ENCODE measurements at places on chromosomes 16 and 17.
A peak's percentile ranks its signal among the peaks of the same experiment; 100 is the strongest.

DNA sequence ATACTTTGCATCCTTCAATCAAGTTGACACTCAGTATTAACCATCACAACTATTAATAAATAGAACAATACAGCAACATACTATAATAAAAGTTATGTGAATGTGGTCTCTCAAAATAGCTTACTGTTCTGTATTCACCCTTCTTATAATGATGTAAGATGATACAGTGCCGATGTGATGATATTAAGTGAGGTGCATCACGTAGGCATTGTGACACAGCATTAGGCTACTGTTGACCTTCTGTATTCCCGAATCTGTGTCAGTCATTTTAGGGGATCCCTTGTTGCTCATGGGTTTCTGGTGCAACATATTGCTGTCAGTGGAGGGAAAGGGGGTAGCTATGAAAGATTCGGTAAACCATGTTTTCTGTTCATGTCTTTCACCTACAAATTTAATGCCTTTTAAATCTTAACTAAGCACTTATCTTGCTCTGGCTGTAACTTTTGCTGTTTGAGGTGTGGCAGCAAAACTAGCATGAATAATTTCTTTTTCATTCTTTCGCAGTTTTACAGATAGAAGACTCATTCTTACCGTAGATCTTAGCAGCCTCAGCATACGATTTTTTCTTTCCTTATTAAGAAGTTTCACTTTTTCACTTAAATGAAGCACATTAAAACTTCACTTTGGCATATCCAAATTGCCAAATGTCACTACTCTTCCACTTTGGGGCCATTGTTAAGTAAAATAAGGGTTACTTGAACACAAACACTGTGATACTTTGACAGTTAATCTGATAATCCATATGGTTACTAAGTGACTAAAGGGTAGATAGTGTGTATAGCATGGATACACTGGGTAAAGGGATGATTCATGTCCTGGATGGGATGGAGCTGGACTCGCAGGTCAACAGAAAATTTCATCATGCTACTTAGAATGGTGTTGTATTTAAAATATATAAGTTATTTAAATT, 29.6 kb downstream of the NFAT5 start:
- DNase-seq: no peak

DNA sequence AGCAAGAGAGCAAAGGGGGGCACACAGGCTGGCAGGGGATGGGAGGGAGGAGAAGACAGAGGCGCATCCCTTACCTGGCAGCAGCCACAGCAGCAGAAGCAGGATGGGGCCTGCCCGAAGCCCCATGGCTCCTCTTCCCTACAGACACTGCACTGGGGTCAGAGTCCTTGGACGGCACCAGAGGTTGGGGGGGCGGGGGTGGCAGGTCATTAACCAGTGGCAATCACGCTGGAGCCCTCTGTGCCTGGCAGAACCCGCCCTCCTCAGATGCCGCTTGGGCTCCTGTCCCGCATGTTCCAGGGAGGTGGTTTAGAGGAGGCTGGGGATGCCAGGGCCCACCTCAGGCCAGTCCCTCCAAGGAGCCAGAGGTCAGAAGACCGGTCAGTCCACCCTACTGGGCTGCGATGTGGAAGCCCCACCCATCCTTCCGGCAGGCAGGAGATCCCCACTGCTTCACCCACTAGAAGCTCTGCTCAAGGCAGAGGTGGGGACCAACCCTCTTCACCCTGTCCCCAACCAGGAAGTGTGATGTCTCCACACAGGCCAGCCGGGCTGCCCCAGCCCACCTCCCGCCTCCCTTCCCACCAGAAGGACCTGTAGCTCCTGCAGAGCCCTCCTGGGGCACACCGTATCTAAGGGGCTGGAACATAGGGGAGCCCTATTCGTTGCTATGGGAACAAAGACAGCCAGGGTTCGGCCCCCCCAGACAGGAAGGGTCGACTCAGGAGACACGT, 11.7 kb downstream of the ZG16B start:
- no peak for DNase-seq

GRCh38 chr17:6936370-6937028, 59.4 kb upstream of the ALOX12 start:
- DNase-seq: no peak

DNA sequence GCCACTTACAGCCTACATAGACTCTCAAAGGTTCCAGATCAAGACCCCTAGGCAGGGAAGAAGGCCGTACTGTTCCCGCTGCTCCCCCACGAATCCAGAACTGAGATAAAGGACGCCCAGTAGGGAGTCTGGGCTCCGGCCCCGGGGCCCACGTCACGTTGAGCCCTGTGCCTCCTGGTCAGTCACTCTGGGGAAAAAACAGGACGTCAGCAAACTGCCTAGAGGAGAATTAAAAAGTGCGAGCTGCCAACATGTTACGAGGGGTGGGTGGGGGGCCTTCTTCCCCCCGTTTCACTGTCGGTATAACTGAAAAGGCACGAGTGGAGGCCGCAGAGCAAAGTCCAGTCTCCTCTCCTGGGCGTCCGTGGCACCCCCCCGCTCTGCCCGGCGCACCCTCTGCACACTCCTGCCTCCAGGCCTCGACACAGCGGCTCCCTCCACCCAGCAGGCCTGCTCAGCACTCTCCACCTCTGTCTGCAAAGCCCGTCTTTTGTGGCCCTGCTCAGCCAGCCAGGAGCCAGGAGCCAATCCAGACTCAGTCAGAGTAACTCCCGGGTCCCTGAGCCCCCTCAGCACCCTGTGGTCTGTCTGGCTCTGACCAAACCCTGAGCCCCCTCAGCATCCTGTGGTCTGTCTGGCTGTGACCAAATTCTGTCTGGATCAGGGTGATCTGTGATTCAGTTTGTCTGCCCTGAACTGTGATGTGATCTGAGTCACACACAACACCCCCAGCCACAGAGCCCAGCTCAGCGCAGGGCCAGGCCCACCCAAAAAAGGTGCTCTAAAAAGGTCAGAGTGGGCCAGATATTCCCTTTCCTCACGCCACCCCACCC, 6.2 kb downstream of the ITGAE start:
- no peak for DNase-seq

DNA sequence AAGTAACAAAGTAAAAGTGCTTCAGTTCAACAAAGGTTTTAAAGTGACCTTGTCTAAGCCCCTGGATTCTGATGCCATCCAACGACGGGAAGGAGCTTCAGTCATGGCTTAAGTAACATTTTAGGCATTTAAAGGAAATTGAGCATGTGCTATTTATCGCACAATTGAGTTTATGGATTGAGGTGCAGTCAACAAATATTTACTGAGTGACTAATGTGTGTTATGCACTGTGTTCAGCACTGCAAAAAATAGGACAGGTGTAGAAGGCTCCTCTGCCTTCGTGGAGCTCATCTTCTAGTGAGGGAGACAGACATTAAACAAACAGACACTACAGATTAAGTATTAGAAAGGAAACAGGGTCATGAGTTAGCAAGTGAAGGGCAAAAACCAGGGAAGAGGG, 12.5 kb downstream of the TMIGD1 start:
- DNase-seq: no peak

GRCh38 chr17:74190154-74190553, 13.3 kb upstream of the RPL38 start:
- no peak for DNase-seq

- no peak for DNase-seq
Observed at GRCh38 chr17:75773121-75773807, 8.3 kb upstream of the GALK1 start.

GRCh38 chr17:82212331-82213250, at the start of gene CCDC57:
Gene CCDC57, minus strand, starts transcription at chr17:82212842. Its CDS starts 10,898 bp downstream, at chr17:82201944.
- no peak for DNase-seq

- no peak for DNase-seq
Observed at GRCh38 chr17:4711661-4712181, 1.3 kb downstream of the ARRB2 start.

- DNase-seq: peak; percentile 9
Observed at GRCh38 chr16:52068447-52069074, 478.4 kb downstream of the TOX3 start.

- no peak for DNase-seq
Observed at GRCh38 chr16:35480361-35480760, 2020.9 kb downstream of the TP53TG3F start.

- DNase-seq: no peak
Observed at GRCh38 chr17:78401246-78401645, 22.8 kb downstream of the PGS1 start.

DNA sequence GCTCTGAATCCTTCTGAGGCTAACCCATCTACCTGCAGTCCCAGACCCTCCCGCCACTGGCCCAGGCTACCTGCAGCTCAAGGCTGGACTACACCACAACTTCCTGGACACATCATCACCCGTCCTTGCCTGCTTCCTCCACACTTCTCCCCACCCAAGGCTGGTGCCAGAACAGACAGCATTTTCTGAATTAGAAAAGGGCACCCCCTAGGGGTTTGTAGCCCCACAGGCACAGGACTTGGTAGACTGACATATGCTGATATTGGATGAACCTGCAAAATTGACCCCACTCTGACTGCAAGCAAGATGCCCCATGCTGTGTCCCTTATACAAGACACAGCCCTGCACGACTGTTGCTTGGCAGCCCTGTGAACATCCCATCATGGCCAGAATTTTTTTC, 271.5 kb upstream of the C16orf82 start:
- DNase-seq: no peak

DNA sequence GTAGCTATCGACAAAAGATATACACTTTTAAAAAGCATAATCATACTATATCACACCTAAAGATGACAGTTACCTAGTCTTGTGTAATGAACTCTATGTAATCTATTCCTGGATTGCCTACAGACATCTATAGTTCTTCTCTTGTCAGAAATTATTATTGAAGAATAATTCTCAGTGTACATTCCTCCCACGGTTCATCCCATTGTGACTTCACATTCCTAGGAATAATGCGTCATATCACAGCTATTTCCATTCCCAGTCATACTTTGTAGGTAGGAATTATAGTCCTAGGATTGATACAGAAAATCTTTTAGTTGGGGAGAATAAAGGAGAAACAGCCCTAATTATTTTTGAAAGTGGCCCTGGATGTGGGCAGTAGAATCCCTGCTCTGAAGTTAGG, 44.0 kb upstream of the ABCC11 start:
- no peak for DNase-seq

DNA sequence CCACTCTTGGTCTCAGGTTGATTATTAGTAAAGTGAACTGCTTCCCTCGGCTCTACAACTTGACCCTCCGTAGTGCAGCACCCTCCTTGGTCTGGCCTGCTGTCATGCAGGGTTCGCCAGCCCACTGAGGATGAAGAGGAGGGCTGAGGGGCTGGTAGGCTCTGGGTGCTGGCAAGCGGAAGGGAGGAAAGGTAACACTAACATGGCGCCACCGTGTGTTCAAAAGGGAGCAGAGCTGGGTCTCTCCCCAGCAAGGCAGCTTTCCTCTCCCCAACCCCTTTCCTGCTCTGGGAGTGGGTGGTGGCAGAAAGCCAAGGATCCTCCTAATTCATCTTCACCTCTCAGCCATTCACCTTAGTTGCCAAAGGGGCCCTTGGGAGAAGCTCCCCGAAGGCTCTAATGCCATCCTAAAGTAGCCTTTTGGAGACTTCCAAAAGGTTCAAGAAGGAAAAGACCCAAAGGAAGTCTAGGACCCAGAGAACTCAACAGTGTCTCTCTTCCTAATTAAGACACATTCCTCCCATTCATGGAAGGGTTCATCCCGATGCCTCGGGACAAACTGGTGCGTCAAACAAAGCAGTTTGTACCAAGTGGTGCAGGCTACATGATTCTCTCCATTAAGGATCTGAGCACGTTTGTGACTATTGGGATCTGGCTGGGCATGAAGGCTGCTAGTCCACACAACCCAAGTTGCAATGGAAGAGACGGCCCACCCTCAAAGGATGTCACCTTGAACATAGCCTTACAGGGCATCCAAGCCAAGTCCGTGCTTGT, 90.8 kb upstream of the TOB1 start:
- no peak for DNase-seq

- DNase-seq: no peak
Observed at GRCh38 chr17:32795339-32795979, 81.5 kb downstream of the MYO1D start.

DNA sequence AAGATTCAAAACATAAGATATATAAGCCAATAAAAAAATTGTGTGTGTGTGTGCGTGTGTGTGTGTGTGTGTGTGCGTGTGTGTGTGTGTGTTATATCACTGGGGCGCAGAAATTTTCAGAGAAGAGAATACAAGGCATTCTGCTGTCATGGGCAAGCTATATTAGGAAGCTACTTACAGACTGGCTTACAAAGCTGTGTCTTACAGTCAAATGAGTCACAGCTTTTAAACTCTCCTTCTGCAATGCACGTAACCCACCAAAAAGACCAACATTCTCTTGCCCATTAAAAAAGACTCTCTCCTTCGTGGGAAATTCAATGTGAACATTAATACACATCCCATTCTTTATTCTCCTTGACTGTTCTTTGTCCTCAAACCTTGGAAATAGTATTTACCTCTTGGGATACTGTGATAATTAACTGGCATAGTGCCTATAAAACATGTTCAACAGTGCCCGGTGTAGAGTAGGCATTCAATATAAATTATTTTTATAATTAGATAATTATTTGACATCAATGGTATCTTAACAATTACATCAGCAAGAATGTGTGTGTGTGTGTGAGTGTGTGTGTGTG, 860.4 kb upstream of the SOX9 start:
- DNase-seq: no peak

- no peak for DNase-seq
Observed at GRCh38 chr17:68470961-68471360, 13.7 kb upstream of the WIPI1 start.

DNA sequence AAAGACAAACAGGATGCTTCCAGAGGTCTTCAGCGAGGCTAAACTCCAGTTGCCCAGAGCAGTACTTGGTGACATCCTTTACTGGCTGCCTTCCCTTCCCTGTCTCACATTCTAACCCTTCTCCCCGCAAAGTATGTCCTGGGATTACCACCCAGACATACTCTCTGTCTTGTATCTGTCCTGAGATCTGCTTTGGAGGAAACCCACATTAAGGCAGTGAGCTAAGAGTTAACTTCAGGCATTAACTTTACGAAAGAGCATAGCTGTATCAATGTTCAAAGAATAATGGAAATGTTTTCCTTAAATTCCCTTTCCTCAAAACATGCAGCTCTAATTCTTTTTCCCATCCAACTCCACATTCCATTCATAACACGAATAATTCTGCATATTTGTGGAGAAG, 385.2 kb downstream of the NPIPA8 start:
- DNase-seq: no peak

DNA sequence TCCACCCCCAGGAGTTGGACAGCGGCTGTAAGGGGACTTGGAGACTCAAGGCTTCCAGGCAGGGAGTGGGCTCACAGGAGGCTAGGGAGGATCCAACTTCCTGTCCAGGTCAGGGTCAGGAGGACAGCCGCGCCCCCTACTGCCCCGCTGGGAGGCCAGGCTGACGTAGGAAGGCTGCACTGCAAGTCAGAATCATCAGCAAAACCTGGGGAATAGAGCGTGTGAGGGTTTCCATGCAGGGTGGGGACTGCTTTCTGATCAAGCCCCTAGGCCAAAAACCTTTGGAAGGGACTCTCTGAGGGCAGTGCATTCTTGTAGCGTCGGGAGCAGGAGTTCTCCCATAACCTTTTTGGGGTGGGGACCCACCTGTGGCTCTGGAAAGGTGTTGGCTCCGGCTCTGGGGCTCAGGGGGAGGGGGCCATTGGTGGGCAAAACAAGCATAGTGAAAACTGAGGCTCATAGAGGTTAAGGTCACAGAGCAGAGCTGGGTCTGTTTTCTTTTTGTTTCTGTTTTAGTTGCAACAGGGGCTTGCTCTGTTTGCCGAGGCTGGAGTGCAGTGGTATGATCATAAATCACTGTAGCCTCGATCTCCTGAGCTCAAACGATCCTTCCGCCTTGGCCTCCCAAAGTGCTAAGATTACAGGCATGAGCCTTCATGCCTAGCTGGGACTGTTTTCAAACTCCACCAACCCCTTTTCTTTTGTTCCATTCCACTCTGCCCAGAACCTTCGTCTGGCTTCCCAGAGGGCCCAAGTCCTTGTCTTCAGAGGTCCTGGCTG, 22.1 kb downstream of the RAI1 start:
- DNase-seq: no peak

Measured in left renal cortex interstitium (tissue), 4 donors.